ENCODE measurements at places on chromosomes 7 and 10.

DNA sequence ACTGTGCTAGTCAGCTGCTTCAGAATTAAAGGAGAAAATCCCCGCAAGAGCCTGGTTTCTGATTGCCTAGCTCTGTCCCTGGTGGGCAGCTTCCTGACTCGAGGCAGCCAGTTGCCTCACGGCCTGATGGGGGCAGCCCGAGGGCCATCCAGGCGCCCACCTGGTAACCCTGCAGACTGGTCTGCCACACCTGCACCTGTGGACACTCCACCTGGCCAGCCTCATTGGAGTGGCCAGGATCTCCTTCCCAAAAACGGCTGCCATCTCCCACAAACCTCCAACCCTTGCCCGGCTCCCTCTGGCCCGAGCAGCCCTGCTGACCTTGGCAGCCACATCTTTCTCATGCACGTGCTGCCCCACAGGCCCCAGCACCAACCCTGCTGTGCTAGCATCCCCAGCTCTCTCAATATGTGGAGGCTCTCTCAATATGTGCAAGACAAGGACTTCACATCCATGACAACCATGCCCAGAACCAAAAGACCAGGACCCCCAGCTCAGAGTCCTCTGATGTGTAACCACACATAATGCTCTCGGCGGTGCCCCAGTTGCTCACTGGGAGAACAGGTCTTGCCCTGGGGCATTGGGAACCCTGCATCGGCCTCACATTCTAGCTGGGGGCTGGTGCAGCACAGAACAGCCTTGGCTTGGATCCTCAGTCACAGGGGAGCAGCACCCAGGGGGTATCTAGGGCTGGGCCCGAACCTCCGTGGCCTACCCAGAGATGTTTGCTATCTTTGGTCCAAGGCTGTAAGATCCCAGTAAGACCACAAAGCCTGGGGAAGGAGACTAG, 14.6 kb downstream of the DRGX start:
- no peak for DNase-seq

GRCh38 chr7:90919816-90920215, 323.7 kb downstream of the CDK14 start:
- DNase-seq = no peak

GRCh38 chr7:2666588-2667250, 21.3 kb upstream of the AMZ1 start:
- peak; percentile 36 for DNase-seq

GRCh38 chr10:64116707-64117106, 595.5 kb downstream of the REEP3 start:
- DNase-seq = peak; percentile 2

- DNase-seq = peak; percentile 9
Observed at GRCh38 chr7:3695602-3696001, 394.6 kb downstream of the SDK1 start.

GRCh38 chr10:129854796-129855705, 109.0 kb downstream of the EBF3 start:
- DNase-seq = no peak

- DNase-seq = peak; percentile 62
Observed at GRCh38 chr7:42672339-42672999, 239.4 kb downstream of the C7orf25 start.

GRCh38 chr7:31002256-31002655, 38.5 kb downstream of the GHRHR start:
- no peak for DNase-seq

DNA sequence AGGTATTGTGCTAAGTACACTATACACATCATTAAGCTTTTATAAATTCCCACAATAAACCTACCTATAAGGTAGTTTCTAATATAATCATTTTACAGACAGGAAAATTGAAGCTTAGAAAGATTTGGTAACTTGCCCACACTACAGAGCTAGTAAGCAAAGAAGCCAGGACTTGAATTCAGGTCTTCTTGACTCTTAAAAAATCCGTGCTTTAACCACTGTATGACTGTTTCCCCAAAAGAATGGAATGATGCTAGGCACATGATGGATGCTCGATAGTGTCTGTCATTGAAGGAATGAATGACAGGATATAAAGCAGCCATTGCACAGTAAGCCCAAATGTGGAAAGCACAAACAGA, 26.6 kb downstream of the ZNF800 start:
- DNase-seq = no peak

DNA sequence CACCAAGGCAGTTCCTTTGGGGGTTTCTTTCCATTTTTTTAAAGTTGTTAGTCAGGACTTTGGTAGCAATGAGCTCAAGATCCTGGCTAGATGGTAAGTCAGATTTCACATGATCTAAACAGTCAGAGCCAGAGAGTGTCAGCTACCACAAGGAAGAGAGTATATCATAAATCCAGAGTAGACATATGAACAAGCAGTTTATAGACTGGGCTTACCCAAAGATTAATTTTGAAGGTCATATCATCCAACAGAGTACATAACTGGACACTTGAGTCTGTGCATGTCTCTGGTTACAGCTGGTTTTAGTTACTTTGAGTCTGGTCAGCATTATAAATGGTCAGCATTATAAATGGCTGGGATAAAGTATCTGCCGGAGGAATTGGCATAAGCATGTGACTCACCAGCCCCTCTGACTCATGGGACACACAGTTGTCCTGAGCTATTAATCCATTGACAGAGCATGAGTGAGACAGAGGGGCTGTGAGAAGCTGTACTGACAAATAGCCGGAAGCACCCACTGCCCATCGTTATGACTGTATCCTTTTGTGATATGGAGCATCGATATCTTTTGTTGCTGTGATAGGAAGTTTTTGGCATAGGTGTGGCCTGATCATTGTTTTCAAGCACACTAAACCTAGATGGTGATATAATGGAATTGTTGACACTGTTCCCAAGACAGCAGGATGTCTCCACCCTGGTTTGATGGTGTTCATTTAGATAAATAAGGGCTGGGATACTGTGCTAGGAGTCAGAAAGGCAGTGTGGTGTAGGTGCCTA, 19.3 kb downstream of the PPP1R3C start:
- DNase-seq = peak; percentile 96

- peak; percentile 89 for DNase-seq
Observed at GRCh38 chr7:35975851-35976454, 175.1 kb downstream of the SEPTIN7 start.

GRCh38 chr10:104246976-104247375, 7.7 kb upstream of the GSTO1 start:
- DNase-seq = peak; percentile 62

- DNase-seq = no peak
Observed at GRCh38 chr7:87154569-87154968, 2.3 kb downstream of the DMTF1 start.

DNA sequence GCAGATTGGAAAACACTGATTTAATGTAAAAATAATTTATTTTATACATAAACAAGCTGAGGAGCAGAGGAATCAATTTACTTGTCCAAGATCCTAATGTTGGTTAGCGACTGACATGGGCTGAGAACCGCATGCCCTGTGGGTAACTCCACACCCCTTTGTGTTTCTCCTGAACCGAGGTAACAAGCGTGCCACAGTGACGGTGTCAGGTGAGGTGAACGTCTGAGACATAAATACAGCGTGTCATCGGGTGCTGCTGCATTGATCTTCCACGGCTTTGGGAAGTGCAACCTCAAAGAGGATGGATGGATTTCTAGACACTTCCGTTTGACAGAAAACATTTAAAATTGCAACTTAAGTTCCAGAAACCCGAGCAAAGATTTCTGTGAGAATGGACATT, 386.8 kb upstream of the ADARB2 start:
- DNase-seq = no peak

DNA sequence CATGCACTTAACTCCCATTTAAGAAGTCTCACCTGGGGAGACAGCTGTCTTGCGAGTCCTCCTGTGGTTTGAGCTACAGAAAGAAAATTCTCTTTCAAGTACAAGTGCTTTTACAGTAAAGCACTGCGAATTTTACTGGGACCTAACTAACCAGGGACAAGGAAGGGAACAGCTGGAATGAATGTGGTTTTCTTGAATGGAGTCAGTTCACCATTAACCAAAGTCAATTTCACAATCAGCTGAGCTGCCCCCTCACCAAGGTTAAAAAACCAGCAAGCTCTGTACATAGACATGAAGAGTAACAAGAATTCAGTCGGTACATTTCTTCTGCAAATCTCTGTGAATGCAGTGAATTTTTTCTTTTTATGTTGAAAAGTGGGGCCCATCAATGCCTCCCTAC, 56.3 kb downstream of the GFRA1 start:
- DNase-seq = no peak

DNA sequence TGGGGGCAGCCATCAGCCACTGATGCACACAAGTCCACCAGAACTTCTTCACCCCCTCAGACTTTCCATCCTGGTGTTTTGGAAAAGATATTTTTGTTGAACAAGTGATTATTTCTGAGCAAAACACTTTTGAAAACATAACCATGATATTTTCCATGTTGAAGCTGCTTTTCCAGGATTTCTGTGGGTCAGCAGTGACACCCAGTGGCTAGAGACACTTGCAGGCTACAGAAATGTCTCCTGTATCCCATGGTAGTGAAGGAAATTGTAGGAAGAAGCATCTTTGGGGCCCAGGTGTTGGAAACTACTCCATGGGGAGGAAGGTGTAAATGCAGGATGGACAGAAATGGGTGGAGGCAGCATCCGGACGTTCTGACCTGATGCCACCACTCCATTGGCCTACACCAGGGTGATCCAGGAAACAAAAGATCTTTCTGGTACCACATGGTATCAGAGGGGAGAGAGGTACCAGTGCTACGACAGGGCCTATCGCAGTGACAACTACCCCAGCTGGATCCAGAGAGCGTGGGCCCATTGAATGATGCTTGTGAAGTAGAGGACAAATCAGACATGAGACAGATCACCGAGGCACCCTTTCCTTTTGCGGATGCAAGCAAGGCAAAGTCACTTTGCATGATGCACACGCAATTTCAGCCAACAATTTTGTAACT, 111.7 kb upstream of the COBL start:
- peak; percentile 2 for DNase-seq

- DNase-seq = peak; percentile 97
Observed at GRCh38 chr10:70405037-70405824, 1.3 kb downstream of the EIF4EBP2 start.
